ENCODE measurements at places on chromosomes 3 and 15.

GRCh38 chr3:123618076-123618708 is 33.3 kb upstream of the HACD2 start:
- no peak for DNase-seq

DNA sequence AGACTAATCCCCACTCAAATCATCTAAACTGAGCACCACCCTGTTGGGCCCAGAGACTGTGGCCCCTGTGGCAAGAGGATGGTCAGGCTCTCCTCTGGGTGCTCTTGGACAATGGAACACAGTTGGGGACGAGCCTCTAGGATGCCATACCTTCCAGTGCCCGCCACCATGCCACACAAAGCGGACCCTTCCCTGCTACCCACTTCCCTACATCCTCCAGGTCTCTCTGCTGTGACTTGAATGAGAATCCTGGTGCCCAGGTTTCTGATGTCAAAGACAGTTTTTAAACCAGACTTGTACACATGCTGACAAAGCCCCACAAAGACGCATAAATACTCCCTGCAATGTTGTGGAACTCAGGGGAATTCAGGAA is 4.7 kb downstream of the CCDC51 start:
- DNase-seq: no peak

- DNase-seq: no peak
Measured at GRCh38 chr3:16504242-16504641, 9.3 kb downstream of the RFTN1 start.

GRCh38 chr3:138946663-138947494 is at the start of the genes FOXL2 and FOXL2NB:
FOXL2 (minus strand) TSS chr3:138947137; CDS start chr3:138946722, 415 bp downstream.
FOXL2NB (plus strand) TSS chr3:138947217; CDS start chr3:138947365, 148 bp downstream.
- DNase-seq: peak; percentile 69

DNA sequence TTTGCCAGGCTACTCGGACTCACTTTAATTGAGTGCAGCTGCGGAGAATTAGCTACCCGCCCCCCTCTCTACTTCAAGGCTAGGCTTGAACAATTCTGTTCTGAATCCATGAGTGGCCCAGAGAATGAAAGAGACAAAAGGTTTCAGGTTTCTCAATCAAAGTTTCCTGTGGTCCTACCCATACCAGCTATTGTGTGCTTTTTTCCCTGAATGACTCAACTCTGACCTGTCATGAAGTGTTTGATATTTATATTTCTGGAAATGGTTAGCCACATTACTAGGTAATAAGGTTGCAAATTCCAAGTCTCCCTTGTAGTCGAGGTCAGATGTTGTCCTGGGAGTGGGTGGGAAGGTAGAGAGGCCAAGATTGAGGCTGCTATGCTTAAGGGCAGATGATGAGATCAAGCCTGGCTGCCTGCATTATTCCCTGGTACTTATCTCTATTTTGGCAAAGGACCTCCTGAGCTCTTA is 392.7 kb upstream of the TBL1XR1 start:
- DNase-seq: no peak

DNA sequence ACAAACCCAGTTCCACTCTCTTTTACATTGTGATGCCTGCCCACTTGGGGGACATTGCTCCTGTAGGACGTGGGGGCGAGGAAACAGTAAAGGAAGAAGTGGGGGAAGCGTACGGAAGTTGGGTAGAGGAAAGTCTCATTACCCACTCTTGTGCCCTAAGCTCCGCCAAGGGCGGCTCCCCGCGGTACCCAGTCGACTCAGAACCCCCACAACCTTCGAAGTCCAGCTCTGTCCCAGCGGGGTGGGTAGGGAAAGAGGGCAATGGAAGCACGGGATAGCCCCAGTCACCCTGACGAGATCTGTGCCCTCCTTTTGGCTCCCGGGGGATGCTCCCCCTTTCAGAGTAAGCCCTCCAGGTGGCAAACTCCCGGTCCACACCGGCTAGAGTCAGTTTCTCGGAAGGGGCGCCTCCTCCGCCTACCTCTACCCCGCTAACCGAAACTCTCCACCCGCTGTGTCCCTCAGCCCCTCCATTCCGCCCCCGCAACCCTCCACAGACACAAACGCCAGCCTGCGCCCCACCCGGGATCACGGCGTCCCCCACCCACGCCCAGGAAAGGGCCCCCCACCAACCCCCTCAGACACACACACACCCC is 527 bp downstream of the CSNK1G1 start:
- no peak for DNase-seq

All from right cardiac atrium (tissue), 5 donors.